Right kidney (tissue), 9 donors: ENCODE measurements at places on chromosomes 5 and 9.
A peak's percentile ranks its signal among the peaks of the same experiment; 100 is the strongest.

DNA sequence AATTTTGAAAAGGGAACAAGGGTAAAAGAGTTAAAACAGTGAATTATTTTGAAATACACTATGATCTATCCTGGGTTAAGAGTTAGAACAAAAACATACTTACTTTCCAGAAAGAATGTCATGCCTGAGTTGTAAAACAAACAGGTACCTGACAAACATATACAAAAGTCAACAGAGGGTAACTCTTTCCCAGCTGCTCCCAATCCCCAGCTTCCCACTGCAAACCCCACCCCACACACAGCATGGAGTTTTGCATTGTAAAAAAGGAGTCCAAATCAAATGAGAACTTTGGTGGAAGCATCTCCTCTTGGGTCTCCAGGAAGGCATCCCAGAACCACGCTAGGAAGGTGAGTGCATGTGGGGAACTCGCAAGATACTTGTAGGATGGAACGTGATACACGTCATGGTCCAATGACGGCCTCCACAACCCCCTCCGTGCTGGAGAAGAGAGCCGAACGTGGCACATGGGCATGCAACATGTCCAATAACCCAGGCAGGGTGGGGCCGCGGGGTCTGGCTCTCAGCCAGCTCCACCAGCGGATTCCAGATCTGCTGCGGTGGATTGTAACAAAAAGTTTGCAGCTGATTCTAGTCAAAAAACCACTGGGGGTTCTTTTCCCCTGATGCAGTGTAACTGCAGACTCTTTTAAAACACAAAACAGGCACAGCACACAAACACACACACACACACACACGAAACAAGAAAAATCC, 55.8 kb downstream of the EPB41L4B start:
- peak; percentile 39 for DNase-seq

GRCh38 chr9:92769286-92769685, 4.7 kb upstream of the BICD2 start:
- DNase-seq = no peak

DNA sequence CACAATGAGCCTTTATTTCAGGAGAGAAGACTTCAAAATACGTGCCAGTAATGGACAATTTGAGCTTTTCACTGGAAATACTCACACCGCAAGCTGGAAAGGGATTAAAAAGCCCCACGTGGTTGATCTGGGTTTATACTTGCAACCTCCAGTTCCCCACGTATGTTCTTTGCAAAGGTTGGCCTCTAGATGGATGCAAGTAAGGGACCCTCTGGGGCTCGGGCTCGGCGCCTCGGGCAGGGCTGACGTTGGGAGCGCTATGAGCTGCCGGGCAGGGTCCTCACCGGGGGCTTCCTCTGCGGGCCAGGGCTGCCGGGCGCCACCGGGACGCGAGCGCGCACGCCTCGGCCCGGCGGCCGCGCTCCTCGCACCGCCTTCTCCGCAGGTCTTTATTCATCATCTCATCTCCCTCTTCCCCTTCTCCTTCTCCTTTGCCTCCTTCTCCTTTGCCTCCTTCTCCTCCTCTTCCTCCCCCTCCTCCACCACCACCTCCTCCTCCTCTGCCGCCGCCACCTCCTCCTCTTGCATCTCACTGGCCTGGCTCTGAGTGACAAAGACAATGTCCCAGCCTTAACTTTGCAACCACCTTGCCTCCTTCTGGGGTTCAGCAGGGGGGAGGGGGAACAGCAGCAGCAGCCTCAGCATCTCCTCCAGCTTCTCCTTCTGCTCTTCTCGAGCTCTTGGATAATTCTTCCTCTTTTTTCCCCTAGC, 701 bp upstream of the ZNF462 start:
- peak; percentile 90 for DNase-seq

DNA sequence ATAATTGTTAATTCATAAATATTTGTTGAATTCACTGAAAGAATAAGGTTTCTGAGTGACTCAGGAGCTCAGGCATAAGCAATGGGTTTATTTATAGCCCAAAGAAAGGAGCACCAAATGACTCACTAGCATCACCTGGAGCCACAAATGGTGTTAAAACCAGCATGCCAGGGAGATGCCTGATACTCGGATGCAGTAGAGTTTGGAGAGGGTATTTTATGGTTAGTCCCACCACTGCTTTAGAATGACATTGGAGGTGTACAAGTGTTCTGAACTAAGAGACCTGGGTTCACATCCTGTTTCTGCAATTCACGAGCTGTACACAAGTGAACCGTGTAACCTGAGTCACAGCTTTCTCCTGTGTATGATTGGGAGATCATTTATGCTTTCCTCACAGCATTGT, 25.2 kb downstream of the CCL28 start:
- no peak for DNase-seq

DNA sequence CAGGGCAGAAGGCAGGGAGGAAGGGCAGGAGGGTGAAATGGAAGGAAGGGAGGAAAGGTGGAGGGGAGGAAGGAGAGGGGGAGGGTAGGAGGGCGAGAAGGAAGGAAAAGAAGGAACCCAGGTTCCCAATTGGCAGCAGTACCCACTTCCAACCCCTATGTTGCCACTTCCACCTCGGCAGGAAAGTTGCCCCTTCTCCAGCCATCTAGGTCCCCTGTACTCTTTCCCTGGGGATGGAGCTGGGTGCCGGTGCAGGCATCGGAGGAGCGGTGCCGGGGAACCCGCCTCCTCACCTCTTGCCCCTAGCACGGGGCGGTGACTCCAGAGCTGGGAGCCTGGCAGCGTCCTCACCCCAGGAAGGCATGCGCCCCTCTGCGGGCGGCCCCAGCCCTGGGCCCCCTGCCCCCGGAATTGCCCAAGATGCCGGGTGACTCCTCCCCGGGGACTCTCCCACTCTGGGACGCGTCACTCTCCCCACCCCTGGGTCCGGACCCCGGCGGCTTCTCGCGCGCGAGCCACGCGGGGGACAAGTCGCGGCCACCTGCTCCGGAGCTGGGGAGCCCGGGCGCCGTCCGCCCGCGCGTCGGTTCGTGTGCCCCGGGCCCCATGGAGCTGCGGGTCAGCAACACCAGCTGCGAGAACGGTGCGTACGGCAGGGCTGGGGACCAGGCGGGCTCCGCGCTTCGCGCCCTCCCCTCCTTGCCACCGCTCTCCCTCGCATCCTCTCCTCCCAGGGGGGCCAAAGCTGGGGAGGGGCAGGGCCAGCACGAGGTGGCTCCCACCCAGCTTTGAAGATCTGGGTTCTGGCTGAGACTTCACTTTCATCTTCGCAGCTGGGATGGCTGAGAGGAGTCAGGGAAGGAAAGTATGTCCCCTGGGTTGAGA, at the start of gene NIPAL4:
NIPAL4 (plus strand) TSS at position 499 of the 885 bp plus-strand sequence; CDS start at position 607, 108 bp downstream.
- peak; percentile 61 for DNase-seq
